ENCODE measurements at places on chromosomes 2 and 18. TPM values are rescaled to one million over a fixed set of nuclear protein-coding genes. Genes with fewer than 3 reads are reported as not detected.

The SLC14A1 gene
- 32.1 TPM for total RNA-seq

The TGOLN2 gene
- 132 TPM for total RNA-seq

The SEMA4F gene
- 8.1 TPM for total RNA-seq

The DCTN1 gene
- total RNA-seq, result 202 TPM

The MOGAT1 gene
- not detected for total RNA-seq

The POTEE gene
- not detected for total RNA-seq

The CPO gene
- under 0.01 TPM for total RNA-seq

The MC4R gene
- total RNA-seq, result under 0.01 TPM

The MATN3 gene
- total RNA-seq, result 0.28 TPM
